Neuronal stem cell (in vitro differentiated cells): ENCODE measurements at places on chromosomes 3 and 15.

GRCh38 chr3:187322291-187322690 is 30.8 kb upstream of the MASP1 start:
- no peaks in the 10 kb centered on the region for H3K4me1 ChIP-seq
- H3K27me3 ChIP-seq = no peaks in the 10 kb centered on the region
- H3K27ac ChIP-seq = no peak overlapping the region
- DNase-seq = no peak
- H3K4me3 ChIP-seq = no peak overlapping the region

- H3K27me3 ChIP-seq = no peaks in the 10 kb centered on the region
- no peak for DNase-seq
- no peak overlapping the region for H3K4me3 ChIP-seq
These were observed 23.9 kb downstream of the RBPMS2 start for GRCh38 chr15:64751464-64751863.

DNA sequence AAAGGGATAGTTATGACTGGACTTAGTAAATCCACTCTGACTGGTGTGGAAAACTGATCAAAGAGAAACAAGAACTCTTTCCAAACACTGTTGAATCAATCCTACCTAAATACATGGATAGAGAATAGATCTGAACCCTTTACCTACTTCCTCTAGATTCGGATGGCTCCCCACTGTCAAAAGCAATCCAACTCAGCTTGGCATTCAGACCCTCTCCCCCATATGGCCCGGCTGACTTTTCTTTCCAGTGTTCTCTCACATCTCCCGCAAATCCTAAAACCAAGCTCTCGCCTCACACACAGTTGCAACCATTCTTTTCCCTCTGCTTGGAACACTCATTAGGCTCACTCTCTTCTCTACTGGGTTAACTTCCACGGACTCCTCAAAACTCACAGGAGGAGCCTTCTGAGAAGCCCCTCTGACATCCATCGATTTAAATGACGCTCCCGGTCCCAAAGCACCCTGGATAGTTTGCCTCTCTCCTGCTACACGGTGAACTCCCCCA is 639 bp downstream of the SPICE1 start:
- peak overlapping the region; percentile 79 for H3K4me3 ChIP-seq
- H3K27me3 ChIP-seq = peaks cover 2% of the 10 kb centered on the region
- no peaks in the 10 kb centered on the region for H3K36me3 ChIP-seq
- H3K27ac ChIP-seq = peak overlapping the region; percentile 88
- DNase-seq = no peak

DNA sequence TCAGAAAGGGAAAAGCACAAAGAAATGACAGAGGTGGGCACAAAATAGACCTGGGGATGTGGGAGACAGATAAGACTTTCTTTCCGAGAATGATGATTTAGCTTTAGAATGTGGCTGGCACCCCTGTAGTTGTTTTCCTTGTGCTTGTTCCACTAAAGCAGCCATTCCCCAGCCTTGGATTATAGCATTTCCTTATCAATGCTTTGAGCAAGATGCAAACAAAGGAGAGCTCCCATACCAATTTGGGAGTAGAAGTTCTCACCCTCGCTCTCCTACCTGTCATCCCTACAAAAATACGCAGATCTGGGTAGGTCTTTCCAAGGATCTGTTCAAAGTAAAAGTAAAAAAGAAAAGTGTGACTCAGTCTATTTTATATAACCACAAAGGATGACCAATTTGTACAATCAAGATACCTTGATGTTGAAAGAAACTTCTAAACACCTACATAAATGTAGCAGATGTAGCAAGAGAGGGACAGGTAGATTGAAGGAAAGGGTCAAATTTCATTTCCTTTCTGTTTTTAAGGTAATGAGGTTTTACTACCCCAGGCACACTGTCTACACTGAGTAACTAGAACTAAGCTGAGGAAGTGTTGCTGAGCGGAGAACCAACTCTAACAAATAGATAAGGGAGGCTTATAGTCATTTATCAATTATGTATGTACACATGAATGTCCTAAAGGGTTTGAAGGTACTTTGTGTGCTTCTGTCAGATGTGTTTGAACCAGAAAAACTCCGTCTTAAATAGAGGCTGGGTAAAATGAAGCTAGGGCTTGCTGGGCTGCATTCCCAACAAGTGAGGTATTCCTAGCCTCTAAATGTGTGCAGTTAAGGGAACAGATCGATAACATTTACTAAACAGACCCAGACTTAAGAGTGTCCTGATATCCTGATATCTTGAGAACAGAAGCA is 91.1 kb upstream of the LRRN1 start:
- H3K4me3 ChIP-seq = no peak overlapping the region
- no peaks in the 10 kb centered on the region for H3K36me3 ChIP-seq
- no peaks in the 10 kb centered on the region for H3K27me3 ChIP-seq
- H3K4me1 ChIP-seq = peaks cover 5% of the 10 kb centered on the region

DNA sequence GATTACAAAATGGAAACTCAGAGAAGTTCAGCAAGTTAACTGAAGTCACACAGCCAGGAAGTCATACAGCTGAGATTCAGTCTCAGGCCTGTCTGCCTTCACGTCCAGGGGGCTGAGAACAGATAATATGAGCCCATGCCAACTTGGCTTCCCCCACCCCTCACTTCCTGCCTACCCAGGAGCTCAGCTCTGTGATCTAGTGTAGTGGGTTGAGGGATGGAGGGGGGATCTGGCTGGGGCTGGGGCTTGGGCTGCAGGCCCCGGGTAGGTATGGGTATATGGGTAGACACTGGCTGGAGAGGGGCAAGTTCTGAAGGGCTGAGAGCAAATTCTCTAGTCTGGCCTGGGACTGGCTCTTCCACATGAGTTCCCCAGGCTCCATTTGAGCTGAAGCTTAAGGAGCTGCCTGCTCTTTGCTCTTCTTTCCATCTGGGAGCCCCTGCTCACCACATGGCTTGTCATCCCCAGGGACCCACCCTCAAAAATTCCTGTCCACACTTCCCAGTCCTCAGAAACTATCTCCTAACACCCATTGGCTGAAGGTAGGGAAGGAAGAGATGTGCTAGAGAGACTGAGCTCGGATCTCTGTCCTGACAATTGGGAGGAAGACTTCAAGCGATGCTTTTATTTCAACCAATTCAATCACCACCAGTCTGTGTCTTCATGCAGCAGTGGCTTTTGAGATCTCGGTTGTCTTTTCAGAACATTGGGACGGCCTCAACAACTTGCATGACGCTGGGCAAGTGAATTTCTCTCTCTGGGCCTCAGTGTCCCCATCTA is 2.0 kb downstream of the RASGRF1 start:
- no peaks in the 10 kb centered on the region for H3K4me1 ChIP-seq
- DNase-seq = no peak
- H3K4me3 ChIP-seq = no peak overlapping the region

DNA sequence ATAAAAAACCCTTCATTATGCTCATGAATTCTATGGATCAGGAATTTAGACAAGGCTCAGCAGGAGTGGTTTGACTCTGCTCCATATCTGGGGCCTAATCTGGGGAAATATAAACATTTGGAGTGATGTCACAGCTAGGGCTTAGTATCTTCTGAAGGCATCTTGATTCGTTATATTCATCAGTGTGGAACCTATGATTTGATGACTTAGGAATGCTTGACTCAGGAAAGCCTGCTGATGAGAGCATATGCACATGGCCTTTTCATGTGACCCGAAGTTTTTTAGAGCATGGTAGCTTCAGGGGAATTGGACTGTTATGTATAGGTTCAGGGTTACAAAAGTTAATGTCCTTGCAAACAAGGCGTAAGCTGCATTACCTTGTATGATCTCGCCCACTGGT is 184.9 kb upstream of the LRRC3B start:
- H3K27ac ChIP-seq = no peak overlapping the region
- no peak overlapping the region for H3K4me3 ChIP-seq
- no peaks in the 10 kb centered on the region for H3K36me3 ChIP-seq
- H3K4me1 ChIP-seq = no peaks in the 10 kb centered on the region
- DNase-seq = no peak

DNA sequence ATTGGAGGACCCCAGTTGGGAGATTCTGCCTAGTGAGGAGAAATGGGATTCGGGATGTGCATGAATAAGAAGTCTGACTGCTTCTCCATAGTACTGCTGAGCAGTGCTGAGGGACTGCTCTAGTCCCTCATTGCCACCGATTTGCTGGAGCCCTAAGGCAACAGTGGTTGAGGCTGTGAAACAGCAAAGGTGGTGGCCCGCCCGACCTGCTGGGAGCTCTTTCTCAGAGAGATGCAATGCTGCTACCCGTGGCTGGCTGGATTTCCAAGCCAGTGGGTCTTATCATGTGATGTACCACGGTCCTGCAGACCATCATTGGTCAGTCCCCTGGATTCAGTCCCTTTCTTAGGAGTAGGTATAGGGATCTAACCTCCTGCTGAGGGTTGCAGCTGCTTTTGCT is 42.6 kb upstream of the GCSAM start:
- H3K4me1 ChIP-seq = no peaks in the 10 kb centered on the region
- H3K36me3 ChIP-seq = no peaks in the 10 kb centered on the region
- no peak overlapping the region for H3K27ac ChIP-seq
- no peak for DNase-seq
- no peak overlapping the region for H3K4me3 ChIP-seq
- H3K27me3 ChIP-seq = no peaks in the 10 kb centered on the region

DNA sequence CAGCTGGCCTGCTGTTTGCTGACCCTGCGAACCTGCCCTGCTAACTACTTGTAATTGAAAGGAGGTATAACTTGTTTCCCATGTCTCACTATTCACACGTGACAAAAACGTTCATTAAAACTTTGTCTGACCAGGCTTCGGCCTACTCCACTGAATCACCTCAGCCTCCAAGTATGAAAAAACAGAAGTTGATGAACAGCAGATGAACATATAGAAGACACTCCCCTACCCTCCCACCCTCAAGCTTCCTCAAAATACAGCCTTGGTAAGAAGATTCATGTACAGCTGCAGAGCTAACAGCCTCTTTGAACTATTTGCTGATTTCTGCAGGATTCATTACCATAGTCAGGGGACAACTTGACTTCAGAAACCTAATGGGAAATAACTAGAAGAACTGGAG is 10.7 kb downstream of the RBM15B start:
- peaks cover 27% of the 10 kb centered on the region for H3K36me3 ChIP-seq
- H3K27me3 ChIP-seq = no peaks in the 10 kb centered on the region
- H3K27ac ChIP-seq = no peak overlapping the region
- no peaks in the 10 kb centered on the region for H3K4me1 ChIP-seq
- no peak for DNase-seq

DNA sequence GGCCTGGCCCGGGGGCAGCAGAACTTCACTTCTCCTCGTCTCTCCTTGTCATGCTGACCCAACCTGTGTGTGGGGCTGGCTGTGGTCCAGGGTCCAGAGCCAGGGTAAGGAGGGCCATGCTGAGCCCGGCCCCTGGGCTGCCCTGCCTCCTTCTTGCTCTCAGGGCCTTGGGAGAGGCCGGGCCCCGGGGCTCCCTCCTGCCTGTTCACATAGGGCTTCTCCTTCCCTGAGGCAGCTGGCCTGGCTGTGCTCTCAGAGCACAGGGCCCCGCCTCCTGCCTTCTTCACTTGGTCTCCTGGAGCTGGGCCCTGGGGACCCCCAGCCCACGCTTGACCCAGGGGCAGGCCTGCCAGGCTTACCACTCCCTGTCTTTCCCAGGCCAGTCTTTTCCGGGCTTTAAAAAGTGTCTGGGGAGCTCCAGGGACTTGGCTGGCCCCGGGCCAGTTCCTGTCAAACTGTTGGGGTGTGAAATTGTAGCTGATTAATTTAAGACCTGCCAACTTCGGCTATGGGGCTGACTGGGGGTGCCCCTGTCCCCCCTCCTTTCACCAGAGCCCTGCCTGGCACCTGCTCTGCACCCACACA is 11.8 kb downstream of the PLXNA1 start:
- H3K4me3 ChIP-seq = no peak overlapping the region
- peaks cover 82% of the 10 kb centered on the region for H3K36me3 ChIP-seq
- peaks cover 14% of the 10 kb centered on the region for H3K4me1 ChIP-seq
- H3K27me3 ChIP-seq = no peaks in the 10 kb centered on the region
- DNase-seq = no peak

DNA sequence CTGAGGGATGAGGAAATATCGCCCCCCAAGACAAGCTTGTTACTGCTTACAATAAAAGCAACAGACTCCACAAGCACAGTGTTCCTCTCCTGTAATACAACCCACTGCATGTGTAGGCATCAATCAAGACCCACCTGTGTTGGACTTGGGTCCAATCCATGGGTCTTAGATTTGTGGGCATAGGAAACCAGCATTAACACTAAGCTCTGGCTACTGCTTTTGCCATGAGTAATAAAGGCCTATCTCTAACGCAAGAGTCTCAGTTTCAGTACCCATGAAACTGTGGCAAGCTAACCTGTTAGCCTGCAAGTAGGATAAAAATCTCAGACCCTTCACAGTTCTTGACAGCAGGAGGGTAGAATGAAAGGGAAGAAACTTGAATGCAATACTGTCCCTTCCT is 5.2 kb upstream of the EIF1B start:
- no peak overlapping the region for H3K4me3 ChIP-seq
- H3K36me3 ChIP-seq = no peaks in the 10 kb centered on the region
- H3K27ac ChIP-seq = no peak overlapping the region
- no peaks in the 10 kb centered on the region for H3K27me3 ChIP-seq
- no peak for DNase-seq

DNA sequence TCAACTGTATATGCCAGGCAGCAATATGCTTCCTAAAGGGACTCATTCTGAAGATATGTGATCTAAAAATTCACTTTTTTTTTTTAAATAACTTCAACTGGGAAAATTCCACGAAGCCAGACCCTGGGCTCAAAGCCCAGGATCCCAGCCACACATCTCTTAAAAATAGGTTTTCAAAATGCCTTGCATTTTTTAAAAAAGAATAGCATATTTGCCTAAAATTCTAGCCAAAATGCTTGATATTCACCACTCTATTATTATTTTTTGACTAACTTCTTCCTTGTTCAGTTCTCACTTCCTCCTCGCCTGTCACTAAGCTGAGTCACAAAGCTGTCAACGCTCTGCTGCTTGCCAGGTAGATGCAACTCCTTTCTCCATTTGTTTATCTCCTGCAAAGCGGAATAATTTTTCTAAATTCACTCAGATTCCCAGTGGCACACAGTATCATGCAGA is 28.0 kb upstream of the VGLL4 start:
- no peaks in the 10 kb centered on the region for H3K27me3 ChIP-seq
- H3K36me3 ChIP-seq = no peaks in the 10 kb centered on the region
- no peak overlapping the region for H3K4me3 ChIP-seq
- H3K4me1 ChIP-seq = no peaks in the 10 kb centered on the region

DNA sequence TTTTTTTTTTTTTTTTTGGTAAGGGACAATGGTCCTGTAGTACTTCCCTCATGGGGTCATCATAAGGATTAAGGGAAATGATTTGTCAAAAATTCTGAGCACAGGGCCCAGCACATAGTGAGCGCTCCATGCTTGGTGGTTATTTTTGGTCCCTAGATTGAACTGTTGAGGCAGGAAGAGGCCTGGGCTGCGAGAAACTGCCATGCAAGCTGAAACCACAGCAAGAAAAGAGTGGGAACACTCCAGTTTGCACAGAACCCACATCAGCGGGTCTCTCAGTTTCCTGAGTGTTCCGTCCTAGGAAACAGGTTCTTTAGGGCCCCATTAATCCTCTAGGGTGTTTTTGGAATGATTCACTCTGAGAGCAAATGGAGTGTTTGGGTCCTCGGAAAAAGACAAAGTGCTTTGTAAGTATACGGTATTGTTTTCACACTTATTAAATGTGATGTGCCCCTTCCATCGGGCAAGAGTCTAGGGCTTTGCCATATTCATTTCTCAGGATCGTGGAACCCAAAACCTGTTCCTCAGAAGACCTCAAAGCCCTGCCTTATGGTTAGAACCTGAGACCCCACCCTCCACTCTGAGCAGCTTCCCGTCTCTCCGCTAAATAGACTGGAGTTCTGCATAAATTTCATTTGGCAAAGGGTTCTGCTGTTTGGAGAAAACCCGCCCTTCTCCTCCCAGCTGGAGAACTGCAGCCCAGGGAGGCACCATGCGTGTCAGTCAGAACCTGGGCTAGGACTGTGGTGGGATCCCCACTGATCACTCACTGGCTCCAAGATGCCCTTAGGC is 60.4 kb downstream of the SPSB4 start:
- no peaks in the 10 kb centered on the region for H3K4me1 ChIP-seq
